ENCODE measurements at places on chromosomes 2 and 18.
A peak's percentile ranks its signal among the peaks of the same experiment; 100 is the strongest.

- DNase-seq, result no peak
Observed at GRCh38 chr2:229733611-229734245, 19.4 kb upstream of the DNER start.

DNA sequence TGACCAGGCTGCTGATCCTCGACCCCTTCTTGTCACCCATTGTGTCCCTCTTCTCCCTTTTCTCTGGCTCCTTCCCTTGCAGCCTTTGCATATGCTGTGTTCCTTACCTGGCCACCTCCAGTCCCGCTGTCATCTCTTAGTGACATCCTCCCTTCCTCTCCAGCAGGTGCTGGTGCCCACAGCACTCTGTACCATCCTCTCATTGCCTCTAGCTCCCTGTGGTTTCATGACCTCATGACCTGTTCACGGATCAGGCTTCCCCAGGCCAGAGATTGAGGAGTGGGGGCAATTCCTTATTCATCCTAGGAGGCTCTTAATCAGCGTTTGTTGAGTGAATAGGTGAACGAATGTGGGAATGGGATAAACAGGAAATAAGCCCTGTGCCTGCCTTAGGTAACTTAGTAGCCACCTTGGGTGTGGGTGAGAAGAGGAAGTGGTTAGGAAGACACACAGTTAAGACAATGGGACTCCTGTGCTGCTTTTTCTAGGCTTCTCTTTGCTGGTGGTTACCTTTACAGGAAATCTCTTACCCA lies 35.5 kb downstream of the ITGA6 start:
- DNase-seq, result peak; percentile 20

DNA sequence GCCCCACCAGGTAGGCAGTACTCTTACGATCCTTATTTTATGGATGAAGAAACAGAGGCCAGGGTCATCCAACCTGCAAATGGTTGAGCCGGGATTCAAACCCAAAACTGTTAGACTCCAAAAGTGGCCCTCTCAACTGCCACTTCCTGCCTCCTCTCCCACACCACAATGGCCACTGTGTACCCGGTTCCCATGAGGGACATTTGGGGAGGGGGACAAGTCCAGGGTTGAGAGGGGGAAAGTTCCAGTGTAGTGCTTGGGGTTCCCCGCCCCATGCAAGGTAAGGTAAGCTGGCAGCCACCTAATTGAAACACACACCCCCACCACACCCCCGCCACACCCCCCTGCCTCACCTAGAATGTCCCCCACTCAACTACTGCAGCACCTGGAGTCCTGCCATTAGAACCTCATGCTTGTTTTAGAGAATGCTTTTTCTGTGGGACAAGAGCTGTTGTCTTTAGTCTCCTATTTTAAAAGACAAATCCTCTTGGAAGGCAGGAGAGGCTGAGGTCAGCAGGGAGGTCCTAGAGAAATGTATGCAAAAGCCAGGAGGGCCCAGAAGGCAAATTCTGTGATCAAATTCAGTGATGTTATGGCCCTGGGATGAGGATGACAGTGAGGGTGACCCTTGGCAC lies 145.2 kb downstream of the ZFP36L2 start:
- no peak for DNase-seq

DNA sequence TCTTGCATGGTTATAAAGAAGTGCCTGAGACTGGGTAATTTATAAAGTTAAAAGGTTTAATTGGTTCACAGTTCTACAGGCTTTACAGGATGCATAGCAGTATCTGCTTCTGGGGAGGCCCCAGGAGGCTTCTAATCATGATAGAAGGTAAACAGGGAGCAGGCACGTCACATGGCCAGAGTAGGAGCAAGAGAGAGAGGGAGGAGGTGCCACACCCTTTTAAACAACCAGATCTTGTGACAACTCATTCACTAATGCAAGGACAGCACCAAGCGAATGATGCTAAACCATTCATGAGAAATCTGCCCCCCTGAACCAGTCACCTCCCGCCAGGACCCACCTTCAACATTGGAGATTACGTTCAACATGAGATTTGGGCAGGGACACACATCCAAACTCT lies 141.1 kb downstream of the EN1 start:
- DNase-seq, result no peak

DNA sequence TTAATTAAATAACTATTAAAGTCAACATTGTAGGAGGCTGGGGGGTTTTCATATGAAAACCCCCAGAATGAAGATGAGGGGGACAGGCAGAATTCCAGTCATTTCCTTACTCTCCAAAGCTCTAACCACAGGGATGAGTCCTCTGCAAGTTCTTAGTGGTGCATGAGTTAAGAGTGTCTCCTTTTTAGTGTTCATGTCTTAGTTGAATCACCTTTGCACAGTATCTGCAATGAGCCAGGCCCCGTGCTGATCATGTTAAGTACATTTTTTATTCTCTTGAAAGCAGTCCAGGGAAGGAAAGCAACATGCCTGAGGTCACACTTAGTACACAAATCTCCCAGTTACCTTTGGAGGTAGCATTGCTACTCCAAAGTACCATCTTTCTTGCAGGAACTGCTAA lies 25.7 kb upstream of the MSGN1 start:
- DNase-seq, result no peak

DNA sequence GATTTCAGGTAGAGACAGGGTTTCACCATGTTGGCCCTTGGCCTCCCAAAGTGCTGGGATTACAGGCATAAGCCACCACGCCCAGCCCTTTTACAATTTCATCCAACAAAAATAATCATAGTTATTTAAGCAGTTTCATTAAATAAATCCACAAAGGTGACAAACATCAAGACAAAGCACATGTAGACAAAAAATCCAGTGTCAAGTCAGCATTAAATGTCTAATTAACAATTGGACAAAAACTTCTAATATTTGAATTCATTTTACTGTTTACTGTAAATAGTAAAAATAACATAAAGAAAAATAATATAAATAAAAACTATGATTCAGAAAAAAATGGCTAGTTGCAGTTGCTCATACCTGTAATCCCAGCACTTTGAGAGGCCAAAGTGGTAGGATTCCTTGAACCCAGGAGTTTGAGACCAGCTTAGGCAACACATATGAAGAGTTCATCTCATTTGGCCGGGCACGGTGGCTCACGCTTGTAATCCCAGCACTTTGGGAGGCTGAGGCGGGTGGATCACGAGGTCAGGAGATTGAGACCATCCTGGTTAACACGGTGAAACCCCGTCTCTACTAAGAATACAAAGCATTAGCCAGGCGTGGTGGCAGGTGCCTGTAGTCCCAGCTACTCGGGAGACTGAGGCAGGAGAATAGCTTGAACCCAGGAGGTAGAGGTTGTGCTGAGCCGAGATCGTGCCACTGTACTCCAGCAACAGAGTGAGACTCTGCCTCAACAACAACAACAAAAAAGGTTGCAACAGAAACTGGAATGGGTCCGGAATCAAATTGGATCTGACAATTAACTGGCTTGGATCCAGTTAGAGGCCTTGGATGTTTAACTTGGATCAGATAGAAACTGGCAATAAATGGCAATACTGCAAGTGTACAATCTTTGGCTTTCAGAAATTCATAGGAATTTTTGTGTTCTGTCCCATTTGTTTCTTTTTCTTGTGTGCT lies 56.9 kb upstream of the MAT2A start:
- DNase-seq, result no peak

All from SW 1271 (cell line).